ENCODE measurements at places on chromosomes 2 and 18. TPM values are rescaled to one million over a fixed set of nuclear protein-coding genes. Genes with fewer than 3 reads are reported as not detected.

The STARD6 gene
- not detected for total RNA-seq

The MAL gene
- total RNA-seq = not detected

The POTEJ gene
- total RNA-seq = 0.19 TPM

The ALPI gene
- not detected for total RNA-seq

GRCh38 chr18:74876630-74877243 is 279.1 kb downstream of the ZNF407 start:
- no peak for DNase-seq

DNA sequence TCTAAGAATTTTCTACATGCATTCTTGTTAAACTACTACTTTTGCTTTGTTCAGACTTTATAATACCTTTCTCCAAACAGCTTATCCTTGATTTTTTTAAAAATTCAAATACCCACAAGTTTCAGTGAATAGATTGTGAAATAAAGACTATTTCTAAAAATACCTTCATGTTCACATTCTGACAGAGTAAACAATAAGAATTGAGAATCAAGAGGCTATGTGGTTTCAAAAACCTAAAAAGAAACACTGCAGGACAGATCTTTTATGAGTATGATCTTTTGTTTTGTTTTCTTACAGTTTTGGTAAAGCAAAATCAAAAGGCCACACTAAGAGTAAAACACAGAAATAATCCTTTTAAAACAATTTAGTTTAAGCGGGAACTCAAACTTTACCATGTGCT is 21.2 kb downstream of the ALS2 start:
- no peak for DNase-seq

DNA sequence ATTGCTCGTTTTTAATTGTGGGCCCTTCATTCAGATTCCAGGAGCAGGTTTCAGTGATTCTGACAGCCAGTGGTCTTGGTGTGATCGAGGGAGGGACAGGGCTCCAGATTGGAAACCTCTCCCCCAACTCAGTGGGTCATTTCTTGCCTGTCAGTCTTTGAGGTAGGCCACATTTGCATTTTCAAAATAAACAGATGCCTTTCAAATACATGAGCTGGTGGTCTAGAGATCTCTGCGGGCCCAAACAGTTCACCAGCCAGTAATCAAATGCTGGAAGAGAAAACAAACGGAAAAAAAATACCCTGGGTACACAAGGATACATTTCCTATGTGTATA is 210.4 kb upstream of the SP5 start:
- no peak for DNase-seq

- DNase-seq = peak; percentile 30
These were observed 1109.7 kb downstream of the SOCS6 start for GRCh38 chr18:71398531-71398930.

DNA sequence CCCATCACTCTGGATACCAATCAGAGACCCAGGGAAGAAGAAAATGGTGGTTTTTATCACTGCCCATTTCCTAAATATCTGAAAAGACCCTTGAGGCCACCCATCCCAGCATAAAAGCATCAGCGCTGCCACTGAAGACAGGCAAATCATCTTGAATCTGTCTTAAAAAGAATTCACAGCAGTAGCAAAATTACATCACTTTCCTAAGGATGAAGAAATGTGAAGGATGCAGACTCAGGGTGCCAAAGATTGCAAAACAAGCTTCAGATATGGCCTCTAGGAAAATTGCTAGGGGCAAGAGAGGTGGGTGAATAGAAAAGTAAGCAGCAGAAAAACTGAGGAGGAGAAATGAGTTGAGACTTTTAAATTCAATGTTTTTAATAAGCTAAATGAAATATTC is 70.0 kb downstream of the SLC25A12 start:
- no peak for DNase-seq

GRCh38 chr2:200318940-200319435 is 12.5 kb downstream of the SPATS2L start:
- no peak for DNase-seq

- DNase-seq = no peak
These were observed 1.3 kb downstream of the CEP68 start for GRCh38 chr2:65057391-65058052.

DNA sequence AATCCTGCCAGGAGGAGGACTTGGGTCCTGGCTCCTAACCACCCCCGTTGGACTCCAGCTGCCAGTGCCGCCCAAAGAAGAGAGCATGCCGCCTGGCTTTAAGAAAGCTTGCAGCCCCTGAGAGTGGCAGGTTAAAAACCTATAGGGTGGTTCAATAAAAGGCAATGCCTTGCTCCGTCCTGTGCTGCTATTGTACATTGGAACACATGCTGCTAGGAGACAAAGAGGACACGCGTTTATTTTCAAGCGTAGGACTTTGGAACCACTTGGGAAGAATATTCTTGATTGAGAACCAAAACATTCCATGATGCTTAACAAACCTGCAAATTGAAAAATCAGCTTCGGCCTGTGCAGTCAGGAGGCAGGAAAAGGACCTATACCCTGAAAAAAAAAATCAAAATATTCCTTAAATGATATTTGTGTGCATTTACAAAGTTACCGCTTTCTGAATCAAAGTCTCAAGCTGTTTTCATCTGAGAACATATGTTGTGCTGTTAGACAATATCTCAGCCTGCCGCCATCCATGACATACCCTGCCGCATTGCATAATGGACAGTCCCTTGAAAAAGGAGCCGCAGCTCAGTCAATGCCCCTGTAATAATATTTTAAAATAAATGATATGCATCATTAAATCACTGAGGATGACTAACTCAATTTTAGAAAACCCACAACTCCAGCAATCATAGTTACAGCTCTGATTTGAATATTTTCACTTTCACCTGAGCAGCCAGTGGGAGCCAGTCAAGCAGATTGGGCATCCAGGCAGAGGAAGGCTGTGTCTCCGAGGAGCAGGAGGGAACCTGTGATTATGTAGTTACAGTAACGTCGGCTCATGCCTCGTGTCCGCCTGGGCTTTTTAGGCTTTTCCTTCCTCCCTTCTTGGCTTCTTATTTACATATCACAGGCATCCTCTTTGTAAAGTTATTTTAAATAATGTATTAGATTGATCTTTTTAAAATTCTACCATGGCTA is 805.6 kb upstream of the FANCL start:
- DNase-seq = no peak

DNA sequence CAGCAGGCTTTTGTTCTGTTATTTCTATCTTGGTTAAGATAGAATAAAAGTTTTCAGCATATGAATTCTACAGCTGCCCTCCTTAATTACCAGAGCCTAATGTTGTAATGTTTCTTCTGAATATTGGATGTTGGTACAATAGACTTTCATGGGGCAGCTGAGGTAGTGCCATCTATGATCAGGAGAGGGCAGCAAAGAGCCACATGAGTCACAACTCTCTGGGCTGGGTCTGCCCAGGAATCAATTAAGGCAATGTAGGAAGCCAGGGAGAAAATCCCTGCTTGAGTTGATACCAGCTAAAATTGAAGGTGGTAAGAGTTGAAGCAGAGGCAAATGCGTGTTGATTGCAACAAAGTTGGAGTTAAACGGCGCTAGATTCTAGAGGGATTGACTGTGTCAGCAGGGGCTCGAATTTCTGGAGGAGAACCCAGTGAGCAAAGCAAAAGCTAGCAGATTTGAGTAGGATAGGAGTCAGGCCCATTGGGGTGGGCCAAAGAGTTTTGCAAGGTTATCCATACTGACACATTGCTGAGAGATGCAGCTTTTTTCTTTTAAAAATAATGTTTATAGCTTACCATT is 10.6 kb upstream of the MC5R start:
- DNase-seq = peak; percentile 59

- DNase-seq = no peak
These were observed 456.2 kb downstream of the PARD3B start for GRCh38 chr2:205001300-205001966.

- DNase-seq = no peak
These were observed 91.4 kb upstream of the TAF1B start for GRCh38 chr2:9751831-9752230.

- no peak for DNase-seq
These were observed 220.6 kb downstream of the SLC4A10 start for GRCh38 chr2:161844822-161845221.

- DNase-seq = no peak
These were observed 49.8 kb downstream of the PIAS2 start for GRCh38 chr18:46867367-46868143.

DNA sequence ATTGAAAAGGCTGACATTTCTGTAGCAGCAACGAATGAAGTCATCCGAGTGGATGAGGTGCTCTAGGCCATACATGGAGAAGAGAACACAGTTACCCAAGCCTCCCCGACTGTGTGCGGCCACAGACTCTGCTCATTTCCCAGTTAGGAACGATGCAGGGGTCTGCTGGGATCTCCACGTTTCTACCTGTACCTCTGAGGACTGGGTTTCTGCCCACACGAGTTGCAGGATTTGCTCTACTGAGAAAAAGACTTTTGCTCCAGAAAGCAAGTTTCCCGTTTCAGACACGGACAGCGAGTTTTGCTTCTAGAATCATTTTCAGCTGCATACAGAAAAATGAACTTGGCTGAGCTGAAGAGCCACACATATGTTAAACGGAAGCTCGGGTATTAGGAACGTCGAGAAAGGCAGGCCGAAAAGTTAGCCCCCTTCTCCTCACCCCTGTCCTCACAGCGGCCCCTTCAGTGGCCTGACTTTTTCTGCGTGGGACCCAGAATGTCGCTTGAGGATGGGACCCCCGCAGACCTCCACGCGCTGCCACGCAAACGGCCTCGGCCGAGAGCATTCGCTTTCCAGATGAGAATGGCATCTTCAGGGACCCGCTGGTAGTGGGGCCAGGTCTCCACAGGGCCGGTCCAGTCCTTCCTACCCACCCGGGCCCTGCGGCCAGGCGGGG is 582 bp upstream of the RAB31 start:
- no peak for DNase-seq

DNA sequence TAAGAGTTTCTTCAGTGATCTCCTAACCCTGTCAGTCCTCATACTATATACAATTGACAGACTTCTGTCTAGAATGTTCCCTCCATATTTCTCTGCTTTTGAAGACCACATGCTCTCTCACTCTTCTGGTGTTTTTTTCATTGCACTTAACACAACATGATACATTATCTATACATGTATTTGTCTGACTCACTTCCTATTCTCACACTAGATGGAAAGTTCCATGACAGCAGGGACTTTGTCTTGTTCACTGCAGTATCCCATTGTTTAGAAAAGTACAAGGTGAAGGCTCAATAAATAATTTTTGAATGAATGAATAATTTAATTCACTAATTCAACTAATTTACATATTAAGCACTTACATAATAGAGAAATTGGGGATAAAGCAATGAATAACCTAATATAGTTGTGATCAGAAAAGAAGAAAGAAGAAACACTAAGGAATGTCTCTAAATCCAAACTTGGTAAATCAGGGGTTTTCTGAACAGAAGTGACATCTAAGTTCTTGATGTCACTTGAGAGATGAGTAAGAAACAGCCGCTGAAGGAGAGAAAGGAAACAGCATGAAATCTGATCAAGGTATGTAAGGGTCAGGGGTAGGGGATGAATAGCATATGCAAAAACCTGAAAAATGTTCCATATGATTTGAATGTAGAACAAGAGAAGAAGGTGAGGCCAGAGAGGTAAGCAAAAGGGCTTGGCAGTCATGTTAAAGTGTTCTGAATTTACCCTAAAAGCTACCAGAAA is 42.4 kb downstream of the MBD2 start:
- DNase-seq = no peak

Data from progenitor cell of endocrine pancreas (in vitro differentiated cells).